ENCODE measurements at places on chromosomes 6 and 20. TPM values are rescaled to one million over a fixed set of nuclear protein-coding genes. Genes with fewer than 3 reads are reported as not detected.

RNGTT gene
- 25.0 TPM for total RNA-seq

MGME1 gene
- 10.1 TPM for total RNA-seq

RCAN2 gene
- total RNA-seq: 16.7 TPM

GPX5 gene
- total RNA-seq: not detected

CLDN20 gene
- total RNA-seq: not detected

NDRG3 gene
- 20.8 TPM for total RNA-seq

DNA sequence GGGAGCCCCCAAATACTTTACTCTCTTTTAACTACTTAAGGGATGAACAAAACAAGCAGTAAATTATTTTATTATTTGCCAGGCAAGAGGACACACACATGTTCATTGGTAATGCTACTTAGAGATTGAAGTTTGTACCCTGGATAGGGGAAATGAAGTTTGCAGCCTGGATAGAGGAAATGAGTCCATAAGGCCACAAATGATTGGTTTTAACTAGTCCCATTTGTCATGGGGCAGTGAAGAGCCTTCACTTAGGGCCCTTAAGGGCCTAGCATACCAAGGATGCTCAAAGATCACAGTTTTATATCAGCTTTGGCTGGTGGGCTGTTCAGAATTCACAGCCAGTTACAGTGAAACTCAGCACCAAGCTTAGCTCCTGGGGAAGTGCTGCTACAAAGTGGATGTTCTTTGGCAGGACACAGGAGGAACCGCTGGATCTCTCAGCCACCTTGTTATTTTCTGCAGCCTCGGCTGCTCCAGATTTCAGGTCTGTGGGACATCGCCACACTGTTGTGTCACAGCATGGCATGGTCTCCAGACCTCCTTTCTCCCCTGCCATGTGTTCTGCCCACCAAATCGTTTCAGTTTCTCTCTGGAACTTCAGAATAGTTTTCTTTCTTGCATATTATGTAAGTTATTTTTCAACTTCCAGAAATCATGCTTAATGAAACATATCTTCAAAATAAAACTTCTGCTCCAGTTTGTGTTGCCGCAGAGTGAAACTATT lies 41.8 kb downstream of the NCOA7 start:
- H3K36me3 ChIP-seq: peaks cover 3% of the 10 kb centered on the region
- H3K27me3 ChIP-seq: no peaks in the 10 kb centered on the region
- no peak overlapping the region for H3K4me3 ChIP-seq
- H3K4me1 ChIP-seq: no peaks in the 10 kb centered on the region

- peaks cover 15% of the 10 kb centered on the region for H3K4me1 ChIP-seq
- H3K36me3 ChIP-seq: no peaks in the 10 kb centered on the region
- no peak overlapping the region for H3K4me3 ChIP-seq
- no peaks in the 10 kb centered on the region for H3K27me3 ChIP-seq
- no peak overlapping the region for H3K27ac ChIP-seq
Measured at GRCh38 chr6:149064660-149065015, 252.9 kb upstream of the TAB2 start.

DNA sequence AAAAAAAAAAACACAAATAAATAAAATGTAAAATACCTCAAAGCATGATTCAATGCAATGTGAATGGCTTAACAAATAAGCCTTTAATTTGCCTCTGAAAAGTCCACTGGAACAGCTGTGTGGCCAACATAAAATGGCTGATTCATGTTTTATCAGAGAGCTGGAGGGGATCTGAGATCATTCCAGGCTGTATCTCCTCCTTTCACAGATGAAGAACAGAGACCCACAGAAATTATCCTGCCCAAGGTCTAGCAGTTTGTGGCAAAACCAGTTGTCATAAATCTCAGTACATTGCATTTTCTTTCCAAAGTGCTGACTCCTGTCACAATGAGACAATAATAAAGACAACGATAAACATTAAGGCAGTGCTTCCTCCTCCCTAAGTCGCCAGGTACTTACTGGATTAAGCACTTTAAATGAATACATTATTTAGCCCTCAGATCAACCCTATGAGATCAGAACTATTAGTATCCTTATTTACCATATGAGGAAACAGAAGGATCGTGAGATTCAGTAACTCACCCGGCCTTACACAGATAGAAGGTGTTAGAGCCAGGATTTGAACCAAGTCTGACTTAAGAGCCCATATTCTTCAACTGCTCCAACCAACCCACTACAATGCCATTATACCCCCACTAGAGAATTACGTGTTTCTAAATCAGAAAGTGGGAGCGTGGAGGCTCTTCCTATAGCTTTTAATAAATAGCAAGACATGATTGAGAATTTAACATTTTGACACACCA lies 118.3 kb downstream of the KIF13A start:
- no peaks in the 10 kb centered on the region for H3K27me3 ChIP-seq
- H3K36me3 ChIP-seq: no peaks in the 10 kb centered on the region
- no peak overlapping the region for H3K4me3 ChIP-seq
- DNase-seq: no peak

DNA sequence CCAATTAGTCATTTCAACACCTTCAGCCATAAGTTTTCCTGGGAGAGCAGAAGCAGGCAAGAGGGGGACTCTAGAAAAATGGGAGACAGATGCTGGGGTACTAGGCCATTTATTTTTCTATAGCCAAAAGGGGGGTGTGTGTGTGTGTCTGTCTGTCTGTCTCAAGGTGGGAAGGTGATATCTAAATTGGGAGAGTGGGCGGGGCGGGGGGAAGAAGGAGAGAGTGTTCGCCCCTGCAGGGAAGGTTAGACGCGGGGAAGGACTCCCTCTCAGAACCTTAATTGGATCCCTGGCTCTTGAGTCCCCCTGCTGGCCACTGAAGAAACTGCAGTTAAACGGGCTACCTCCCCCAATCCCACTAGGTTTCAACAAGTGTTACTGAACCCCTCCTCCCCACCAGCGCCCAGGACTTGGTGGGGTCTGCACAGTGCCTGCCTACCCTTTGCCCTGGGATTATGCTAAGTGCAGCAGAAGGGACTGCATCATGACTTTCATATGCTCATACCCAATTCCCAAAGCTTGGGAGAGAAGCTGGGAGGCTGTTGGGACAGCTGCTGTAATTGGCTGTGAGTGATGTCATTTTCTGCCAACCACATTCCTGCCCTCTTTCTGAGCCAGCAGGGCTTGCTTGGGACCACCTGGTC lies 45.8 kb downstream of the FOXP4 start:
- peak; percentile 75 for DNase-seq
- H3K4me3 ChIP-seq: no peak overlapping the region
- H3K27ac ChIP-seq: no peak overlapping the region

- no peaks in the 10 kb centered on the region for H3K27me3 ChIP-seq
- DNase-seq: peak; percentile 25
- H3K4me3 ChIP-seq: no peak overlapping the region
- no peaks in the 10 kb centered on the region for H3K4me1 ChIP-seq
Measured at GRCh38 chr20:51710361-51710894, 57.8 kb downstream of the ATP9A start.

GRCh38 chr6:14273191-14273590 lies 155.6 kb downstream of the CD83 start:
- no peak overlapping the region for H3K27ac ChIP-seq
- H3K4me3 ChIP-seq: no peak overlapping the region
- DNase-seq: no peak

- H3K27ac ChIP-seq: no peak overlapping the region
- no peak overlapping the region for H3K4me3 ChIP-seq
- H3K27me3 ChIP-seq: no peaks in the 10 kb centered on the region
Measured at GRCh38 chr20:19012676-19013075, 199.1 kb downstream of the SCP2D1 start.

DNA sequence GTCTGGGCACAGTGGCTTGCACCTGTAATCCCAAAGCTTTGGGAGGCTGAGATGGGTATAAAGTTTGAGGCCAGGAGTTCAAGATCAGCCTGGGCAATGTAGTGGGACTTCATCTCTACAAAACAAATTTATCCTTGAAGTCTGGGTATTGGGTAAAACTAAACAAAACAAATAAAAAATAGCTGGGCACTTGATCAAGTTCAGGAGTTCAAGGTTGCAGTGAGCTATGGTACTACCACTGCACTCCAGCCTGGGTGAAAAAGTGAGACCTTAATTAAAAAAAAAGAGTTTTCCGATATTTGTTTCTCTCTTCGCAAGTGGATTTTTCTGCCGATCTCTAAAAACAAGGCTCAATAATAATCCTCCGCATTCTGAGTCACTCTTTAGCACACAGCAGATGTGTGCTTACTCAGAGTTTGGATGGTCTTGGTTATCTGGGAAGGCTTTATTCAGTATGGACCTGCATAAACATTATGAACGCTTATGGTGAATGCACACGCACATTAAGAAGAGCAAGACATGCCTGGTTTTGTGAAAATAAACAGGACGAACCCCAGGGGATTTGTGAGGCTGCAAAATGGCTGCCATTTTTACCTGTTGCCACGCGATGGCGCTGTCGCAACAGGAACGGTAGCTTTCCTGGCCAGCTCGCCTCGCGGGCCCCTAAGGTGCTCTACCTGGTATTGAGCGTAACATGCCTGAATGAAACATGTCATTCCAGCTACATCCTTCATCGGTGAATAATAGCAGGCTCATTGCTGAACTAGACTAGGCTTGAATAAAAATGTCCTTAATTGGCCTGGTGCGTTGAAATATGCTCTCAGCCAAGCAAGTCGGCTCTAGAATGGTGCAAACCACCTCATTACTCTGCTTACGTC lies 6.0 kb downstream of the OPN5 start:
- H3K4me1 ChIP-seq: no peaks in the 10 kb centered on the region
- H3K27me3 ChIP-seq: no peaks in the 10 kb centered on the region
- DNase-seq: peak; percentile 65
- H3K27ac ChIP-seq: no peak overlapping the region

GRCh38 chr6:13272131-13273046 lies 55.9 kb downstream of the TBC1D7 start:
- H3K4me1 ChIP-seq: no peaks in the 10 kb centered on the region
- no peak overlapping the region for H3K4me3 ChIP-seq
- peaks cover 9% of the 10 kb centered on the region for H3K36me3 ChIP-seq
- DNase-seq: no peak

- no peak overlapping the region for H3K4me3 ChIP-seq
- no peaks in the 10 kb centered on the region for H3K36me3 ChIP-seq
- peaks cover 3% of the 10 kb centered on the region for H3K4me1 ChIP-seq
Measured at GRCh38 chr6:75217193-75217592, 11.3 kb upstream of the COL12A1 start.

GRCh38 chr20:32518593-32519380 lies 66.3 kb downstream of the NOL4L start:
- H3K27me3 ChIP-seq: no peaks in the 10 kb centered on the region
- H3K4me1 ChIP-seq: no peaks in the 10 kb centered on the region
- H3K27ac ChIP-seq: no peak overlapping the region
- no peaks in the 10 kb centered on the region for H3K36me3 ChIP-seq
- no peak overlapping the region for H3K4me3 ChIP-seq
- no peak for DNase-seq

- no peaks in the 10 kb centered on the region for H3K4me1 ChIP-seq
- H3K27me3 ChIP-seq: no peaks in the 10 kb centered on the region
- DNase-seq: no peak
- H3K36me3 ChIP-seq: no peaks in the 10 kb centered on the region
Measured at GRCh38 chr6:141463237-141463977, 669.3 kb upstream of the GJE1 start.

- H3K27me3 ChIP-seq: no peaks in the 10 kb centered on the region
- DNase-seq: no peak
- no peaks in the 10 kb centered on the region for H3K36me3 ChIP-seq
- no peak overlapping the region for H3K4me3 ChIP-seq
- no peak overlapping the region for H3K27ac ChIP-seq
- no peaks in the 10 kb centered on the region for H3K4me1 ChIP-seq
Measured at GRCh38 chr6:163152701-163153100, 261.8 kb upstream of the QKI start.

DNA sequence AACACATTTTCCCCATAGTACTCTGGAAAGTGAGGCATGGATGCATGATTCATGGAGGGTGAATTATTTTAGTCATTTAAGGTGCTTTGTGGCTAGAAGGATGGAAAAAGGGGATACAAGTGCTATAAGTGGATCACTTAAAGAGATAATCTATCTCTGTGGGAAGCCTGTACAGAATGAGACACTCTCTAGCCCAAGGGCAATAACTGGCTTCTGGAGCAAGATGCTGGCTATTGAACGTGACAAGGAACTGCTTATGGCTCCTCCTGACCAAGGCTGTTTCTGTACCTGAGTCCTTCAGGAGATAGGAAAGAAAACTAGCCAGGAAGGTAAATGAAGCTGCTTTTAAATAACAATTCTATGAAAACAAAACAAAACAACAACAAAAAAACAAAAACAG lies 590.7 kb downstream of the EYS start:
- no peaks in the 10 kb centered on the region for H3K4me1 ChIP-seq
- H3K27ac ChIP-seq: no peak overlapping the region
- H3K36me3 ChIP-seq: no peaks in the 10 kb centered on the region
- H3K27me3 ChIP-seq: no peaks in the 10 kb centered on the region
- no peak overlapping the region for H3K4me3 ChIP-seq
- no peak for DNase-seq

- no peaks in the 10 kb centered on the region for H3K27me3 ChIP-seq
- peaks cover 4% of the 10 kb centered on the region for H3K4me1 ChIP-seq
- no peak overlapping the region for H3K27ac ChIP-seq
- no peaks in the 10 kb centered on the region for H3K36me3 ChIP-seq
- no peak for DNase-seq
- no peak overlapping the region for H3K4me3 ChIP-seq
Measured at GRCh38 chr20:42483730-42484303, 705.9 kb downstream of the PTPRT start.

DNA sequence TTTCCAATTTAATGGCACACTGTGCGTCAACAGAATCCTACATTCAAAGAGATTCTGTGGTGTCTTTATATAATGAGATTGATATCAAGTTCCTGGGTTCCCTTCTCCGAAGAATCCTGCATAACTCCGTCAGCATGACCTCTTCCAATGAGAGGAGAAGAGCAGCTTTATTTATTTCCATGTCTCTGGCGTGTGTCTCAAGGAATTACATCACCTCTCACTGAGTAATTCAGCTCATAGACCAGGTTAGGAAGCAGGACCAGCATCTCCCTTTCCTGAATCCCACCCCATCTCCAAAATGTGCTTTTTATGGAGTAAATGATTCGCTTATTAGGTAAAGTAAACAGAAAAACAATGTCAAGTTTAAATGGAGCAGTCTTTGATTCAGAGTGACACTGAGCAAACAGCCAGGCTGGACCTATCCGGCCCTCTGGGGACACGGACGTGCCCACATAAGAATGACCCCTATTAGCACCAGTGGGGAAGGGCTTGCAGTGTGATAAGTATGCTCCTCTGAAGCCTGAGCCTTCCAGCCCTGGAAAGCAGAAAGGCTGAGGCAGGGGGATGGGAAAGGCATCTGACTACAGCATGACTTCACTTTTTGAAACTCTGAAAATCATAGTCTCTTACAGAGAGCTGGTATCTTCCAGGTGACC lies 165.2 kb downstream of the CLIC5 start:
- H3K4me1 ChIP-seq: no peaks in the 10 kb centered on the region
- H3K4me3 ChIP-seq: no peak overlapping the region
- no peak overlapping the region for H3K27ac ChIP-seq
- no peaks in the 10 kb centered on the region for H3K27me3 ChIP-seq
- no peak for DNase-seq

Measured in lung (tissue), 17 donors.